Mucosa of descending colon (tissue), 3 donors: ENCODE measurements at places on chromosomes 6 and 20.

DNA sequence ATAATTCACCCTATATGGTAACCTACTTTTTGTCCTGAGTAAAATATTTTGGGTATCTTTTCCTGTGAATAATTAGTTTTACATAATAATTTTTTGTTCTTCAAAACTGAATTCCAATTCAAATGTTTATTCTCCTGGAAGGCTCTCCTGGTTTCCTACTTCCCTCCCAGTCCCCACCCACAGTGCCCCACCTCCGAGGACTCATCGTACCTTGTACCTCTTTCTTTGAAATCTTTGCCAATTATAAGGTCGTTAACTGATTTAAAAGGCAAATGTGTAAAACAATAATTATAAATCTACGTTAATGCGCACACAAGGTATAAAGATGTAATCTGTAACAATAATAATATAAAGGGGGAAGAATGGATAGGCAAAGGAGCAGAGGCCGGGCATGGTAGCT lies 40.5 kb upstream of the VEGFA start:
- DNase-seq: no peak

DNA sequence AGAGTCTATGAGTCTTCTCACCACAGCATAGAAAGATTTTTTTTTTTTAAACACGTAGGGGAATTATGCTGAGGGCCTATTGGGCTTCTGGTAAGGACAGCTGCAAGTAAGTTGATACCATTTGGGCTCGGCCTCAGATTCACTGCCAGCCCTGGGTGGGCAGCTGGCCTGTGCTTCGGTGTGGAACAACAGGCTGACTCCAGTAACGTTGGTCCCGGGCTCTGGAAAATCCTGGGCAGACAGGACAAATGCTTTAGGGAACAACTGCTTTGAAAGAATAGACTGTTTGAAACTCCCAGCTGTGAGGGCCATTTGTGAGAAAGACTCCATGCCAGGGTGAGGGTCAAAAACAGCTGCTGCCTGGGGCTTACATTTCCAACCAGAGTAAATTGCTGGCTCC lies 366.5 kb downstream of the QKI start:
- DNase-seq: no peak

DNA sequence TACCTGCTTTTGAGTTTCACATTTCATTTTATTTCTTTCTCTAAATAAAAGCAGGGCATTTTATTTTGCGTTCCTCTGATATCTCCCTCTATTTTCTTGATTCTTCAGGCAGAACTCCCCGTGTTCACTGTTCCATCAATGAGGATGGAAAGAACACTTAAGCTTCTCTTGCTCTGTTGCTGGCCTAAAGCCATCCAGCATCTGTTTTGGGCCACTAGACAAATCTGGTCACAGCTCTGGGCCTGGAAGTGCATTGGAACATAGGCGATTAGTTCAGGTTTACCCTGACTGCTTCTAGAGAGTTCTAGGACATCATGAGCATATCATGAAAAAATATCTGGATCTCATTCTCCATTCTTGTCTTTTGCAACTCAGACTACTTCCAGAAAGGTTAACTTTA lies 611.2 kb downstream of the UTRN start:
- no peak for DNase-seq

GRCh38 chr20:58492795-58493524 lies 22.2 kb downstream of the APCDD1L start:
- no peak for DNase-seq

GRCh38 chr6:43871284-43871683 lies 101.3 kb downstream of the VEGFA start:
- no peak for DNase-seq

DNA sequence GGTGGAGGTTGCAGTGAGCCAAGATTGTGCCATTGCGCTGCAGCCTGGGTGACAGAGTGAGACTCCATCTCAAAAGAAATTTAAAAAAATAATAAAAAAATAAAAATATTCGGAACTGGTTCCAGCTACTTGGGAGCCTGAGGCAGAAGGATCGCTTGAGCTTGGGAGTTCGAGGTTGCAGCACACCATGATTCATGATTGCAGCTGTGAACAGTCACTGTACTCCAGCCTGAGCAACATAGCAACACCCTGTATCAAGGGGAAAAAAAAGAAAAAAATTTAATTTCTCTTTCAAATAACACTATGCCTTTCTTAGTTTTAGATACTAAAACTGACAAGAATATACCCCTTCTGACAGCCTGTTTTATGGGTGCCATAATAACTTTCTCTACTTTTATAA lies 10.5 kb downstream of the KDM1B start:
- DNase-seq: no peak
